Right kidney (tissue), 9 donors: ENCODE measurements at places on chromosomes 2 and 18.

GRCh38 chr2:29066997-29067605 lies 7.2 kb downstream of the PCARE start:
- no peak for DNase-seq

- DNase-seq: peak; percentile 12
These were observed 61.0 kb upstream of the GPR45 start for GRCh38 chr2:105180491-105180972.

DNA sequence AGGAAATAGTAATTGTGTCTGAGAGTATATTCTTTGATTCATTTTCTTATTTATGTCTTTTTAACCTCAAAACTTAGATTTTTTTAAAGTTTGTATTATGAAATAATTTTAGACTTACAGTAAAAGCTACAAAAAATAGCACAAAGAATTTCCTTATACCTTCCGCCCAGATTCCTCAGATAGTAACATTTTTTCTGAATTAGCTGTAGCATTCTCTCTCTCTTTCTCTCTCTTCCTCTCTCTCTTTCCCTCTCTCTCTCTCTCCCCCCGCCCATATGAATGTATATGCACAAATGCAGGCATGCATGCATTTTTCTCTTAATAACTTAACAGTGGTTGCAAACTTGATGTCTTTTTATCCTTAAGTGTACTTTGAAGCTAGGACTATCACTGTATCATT lies 361.1 kb upstream of the NRP2 start:
- DNase-seq: no peak

- DNase-seq: no peak
These were observed 39.1 kb upstream of the CPS1 start for GRCh38 chr2:210517264-210517663.

DNA sequence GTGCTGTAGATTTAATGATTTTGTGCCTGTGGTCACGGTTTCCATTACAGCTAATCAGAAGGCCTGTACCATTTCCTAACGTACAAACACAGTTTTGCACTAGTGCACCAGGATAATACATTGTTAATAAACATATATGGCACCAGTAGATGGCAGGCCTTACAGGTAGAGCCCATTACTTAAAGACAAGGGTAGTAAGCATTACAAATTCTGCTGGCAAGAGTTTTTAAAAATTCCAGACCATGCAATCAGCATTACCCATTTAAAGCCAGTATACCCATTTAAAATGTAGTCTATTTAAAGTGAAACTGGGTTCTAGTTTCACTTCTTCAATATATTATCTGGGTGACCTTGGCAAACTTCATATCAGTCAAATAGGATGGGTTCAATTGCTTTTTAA lies 224.2 kb downstream of the NUP35 start:
- DNase-seq: no peak

- no peak for DNase-seq
These were observed 124.2 kb downstream of the NEDD4L start for GRCh38 chr18:58168221-58168620.

DNA sequence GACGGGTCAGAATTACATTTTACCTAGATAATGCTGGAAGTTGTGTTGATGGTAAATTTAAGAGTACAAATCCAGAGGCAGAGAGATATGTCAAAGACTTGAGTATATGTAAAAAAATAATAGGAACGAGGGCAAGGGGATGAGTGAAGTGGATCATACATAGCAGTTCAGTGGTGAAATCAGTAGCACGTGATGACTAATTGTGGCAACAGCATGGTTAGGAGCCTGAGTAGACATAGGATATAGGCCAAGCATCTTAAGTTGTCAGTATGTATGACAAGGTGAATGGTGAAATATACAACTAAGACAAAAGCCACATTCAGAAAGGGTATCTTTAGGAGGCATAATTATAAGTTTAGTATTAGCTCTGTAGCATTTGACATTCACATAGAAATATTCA lies 826.5 kb upstream of the PIK3C3 start:
- no peak for DNase-seq

- DNase-seq: no peak
These were observed 100.7 kb downstream of the GALNT13 start for GRCh38 chr2:153972412-153972811.

DNA sequence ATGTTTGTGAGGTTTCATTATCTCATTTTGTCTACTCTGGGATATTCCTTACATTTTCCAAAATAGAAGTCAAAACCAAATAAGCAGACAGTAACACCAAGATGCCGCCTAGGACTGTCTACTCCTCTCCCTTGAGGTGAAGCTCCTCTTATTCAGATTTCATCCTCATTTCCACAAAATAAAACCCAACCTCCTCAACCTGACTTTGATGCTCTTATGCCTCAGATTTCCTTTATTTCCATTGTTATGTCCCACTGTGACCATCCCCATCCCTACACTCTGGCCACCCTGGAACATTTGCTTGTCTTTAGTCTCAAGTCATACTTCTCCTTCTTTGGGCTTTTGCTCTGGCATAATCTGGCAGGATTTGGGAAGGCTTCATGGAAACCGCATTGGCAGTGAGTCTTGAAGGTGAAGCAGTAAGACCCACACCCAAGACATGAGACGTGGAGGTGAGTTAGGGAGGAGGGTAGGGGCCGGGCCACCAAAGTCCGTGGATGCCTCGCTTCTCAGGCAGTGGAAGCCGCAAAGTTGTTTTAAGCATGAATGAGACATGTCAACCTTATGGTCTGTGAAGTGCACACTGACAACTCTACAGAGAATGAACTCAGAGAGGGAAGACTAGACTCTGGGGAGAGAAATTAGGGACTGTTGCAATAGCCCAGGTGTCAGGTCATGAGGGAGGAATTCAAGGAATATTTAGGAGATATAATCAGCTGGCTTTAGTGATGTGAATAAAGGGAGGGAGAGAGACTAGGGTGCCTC lies 63.6 kb downstream of the DDX1 start:
- no peak for DNase-seq

GRCh38 chr2:100610381-100610831 lies 47.6 kb downstream of the PDCL3 start:
- peak; percentile 50 for DNase-seq

DNA sequence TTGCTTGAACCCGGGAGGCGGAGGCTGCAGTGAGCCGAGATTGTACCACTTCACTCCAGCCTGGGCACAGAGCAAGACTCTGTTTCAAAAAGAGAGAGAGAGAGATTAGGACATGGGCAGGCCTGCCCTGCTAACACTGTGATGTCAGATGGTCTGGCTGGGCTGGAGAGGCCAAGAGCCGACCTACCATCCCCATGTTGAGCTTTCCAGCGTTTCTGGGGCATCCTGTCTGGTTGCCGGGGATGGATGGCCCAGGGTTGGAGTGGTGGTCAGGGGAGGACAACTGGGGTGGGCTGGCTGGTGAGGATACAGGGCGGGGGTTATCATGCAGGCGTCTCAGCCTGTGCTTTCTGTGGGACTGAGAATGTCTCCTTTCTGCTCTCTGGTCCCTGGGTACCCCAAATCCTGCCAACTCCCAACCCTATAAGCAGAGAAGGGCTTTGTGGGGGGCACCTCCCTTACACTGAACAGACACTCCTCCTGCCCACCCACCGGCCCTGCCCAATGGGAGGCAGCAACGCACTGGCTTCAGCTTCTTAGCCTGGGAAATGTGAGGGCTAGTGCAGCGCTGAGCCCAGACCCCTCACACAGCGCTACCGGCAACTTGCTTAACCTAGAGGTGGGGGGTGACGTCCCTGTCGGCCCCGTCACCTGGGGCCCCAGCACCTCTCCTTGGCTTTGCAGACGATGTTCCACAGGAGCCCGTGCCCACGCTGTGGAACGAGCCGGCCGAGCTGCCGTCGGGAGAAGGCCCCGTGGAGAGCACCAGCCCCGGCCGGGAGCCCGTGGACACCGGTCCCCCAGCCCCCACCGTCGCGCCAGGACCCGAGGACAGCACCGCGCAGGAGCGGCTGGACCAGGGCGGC lies 5.4 kb downstream of the SNORC start:
- DNase-seq: peak; percentile 55

DNA sequence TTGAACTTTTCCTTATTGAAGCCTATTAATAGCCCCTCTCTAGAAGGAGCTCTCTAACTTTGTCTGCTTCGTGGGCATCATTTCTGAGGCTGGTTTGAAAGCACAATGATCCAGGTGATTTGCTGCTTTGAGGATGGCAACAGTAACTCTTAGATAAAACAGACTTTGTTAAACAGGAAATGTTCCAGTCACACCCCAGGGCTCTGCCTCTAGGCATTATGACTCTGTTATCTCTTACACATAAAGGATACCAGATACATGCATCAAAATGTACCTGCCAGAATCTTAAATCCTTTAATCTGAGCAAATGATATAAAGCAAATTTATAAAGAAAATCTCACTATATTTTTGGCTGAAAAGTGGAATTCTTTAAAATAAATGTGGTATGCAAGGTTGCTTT lies 52.3 kb downstream of the GAD1 start:
- no peak for DNase-seq

DNA sequence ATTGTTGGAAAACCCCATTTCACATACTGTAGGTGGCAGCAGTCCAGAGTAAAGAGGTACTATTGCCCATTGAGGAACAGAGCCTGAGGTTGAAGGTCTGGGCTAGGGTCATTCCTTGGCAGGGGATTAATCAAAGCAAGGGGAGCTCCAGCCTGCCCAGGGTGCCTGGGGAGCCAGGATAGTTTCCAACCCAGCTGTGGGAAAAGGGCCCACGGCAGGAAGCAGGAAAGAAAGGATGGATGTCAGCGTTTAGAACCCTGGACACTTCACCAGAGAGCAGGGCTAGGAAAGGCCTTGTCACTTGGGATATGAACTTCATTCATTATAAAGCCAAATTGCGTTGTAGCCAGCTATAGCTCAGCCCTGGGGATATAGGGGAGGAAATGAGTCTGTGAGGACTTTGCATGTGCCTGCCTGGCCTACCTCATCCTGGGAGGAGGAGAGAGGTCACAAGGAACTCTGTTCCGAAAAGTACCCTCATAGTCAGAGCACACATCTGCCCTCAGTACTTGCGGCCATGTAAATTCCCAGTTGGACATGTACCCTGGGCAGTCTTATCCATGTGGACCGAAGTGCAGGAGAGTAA lies 140.2 kb upstream of the COPS8 start:
- no peak for DNase-seq

- DNase-seq: no peak
These were observed 151.5 kb downstream of the INO80D start for GRCh38 chr2:205934443-205934842.

- no peak for DNase-seq
These were observed 860.8 kb upstream of the ACVR2A start for GRCh38 chr2:146984014-146984413.

DNA sequence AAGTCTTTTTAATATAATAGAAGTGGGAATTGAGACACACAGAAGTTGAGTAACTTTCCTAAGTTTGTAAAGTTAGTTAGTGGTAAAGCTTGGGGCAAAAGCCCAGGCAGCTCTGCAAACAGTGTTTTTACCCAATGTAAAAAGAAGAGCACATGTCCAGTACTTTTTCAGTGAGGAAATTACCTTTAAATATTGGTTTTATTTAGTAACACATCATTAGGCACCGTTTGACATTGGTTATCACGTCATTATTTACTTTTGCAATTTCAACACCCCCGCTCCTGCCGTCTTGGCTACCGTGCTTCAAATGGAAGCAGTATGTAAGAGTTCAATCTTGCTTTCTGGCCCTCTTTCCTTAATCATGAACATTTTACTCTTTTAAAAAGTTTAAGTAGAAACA lies 807.9 kb downstream of the EPHA4 start:
- no peak for DNase-seq

GRCh38 chr2:109139865-109140396 lies 10.9 kb downstream of the SH3RF3 start:
- DNase-seq: no peak

DNA sequence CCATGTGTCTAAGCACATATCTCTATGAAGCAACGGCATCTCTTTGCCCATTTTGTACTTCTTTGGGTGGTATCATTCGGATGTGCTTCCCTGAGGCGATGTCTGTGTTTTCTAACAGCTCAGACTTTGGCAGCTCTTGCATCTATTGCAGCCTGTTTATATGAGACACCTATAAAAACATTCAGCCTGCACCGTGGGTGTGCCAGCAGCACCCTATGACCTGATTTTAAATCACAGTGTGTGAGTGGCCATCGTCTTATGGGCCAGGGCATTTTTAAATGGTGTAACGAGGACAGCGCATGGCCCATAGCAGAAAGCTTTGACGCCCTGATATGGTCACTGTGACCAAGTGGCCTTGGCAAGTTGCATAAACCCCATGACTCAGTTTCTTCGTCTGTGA lies 12.9 kb downstream of the NPAS2 start:
- DNase-seq: no peak

DNA sequence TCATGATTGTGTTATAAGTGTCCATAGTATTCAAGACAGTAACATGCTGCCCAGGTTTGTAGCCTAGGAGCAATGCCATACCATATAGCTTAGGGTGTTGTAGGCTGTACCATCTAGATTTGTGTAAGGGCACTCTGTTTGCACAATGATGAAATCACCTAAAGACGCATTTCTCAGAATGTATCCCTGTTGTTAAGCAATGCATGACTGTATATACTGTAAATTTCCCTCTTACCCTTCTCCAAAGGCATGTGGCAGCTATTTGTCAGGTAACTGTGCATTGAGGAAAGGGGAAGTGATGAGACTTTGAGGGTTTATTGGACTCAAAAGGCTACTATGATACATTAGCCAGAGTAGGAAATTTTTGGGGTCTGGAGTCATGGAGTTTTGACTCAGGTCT lies 180.8 kb downstream of the VAPA start:
- no peak for DNase-seq

- DNase-seq: no peak
These were observed 480.9 kb downstream of the TXNL1 start for GRCh38 chr18:56157541-56157940.

DNA sequence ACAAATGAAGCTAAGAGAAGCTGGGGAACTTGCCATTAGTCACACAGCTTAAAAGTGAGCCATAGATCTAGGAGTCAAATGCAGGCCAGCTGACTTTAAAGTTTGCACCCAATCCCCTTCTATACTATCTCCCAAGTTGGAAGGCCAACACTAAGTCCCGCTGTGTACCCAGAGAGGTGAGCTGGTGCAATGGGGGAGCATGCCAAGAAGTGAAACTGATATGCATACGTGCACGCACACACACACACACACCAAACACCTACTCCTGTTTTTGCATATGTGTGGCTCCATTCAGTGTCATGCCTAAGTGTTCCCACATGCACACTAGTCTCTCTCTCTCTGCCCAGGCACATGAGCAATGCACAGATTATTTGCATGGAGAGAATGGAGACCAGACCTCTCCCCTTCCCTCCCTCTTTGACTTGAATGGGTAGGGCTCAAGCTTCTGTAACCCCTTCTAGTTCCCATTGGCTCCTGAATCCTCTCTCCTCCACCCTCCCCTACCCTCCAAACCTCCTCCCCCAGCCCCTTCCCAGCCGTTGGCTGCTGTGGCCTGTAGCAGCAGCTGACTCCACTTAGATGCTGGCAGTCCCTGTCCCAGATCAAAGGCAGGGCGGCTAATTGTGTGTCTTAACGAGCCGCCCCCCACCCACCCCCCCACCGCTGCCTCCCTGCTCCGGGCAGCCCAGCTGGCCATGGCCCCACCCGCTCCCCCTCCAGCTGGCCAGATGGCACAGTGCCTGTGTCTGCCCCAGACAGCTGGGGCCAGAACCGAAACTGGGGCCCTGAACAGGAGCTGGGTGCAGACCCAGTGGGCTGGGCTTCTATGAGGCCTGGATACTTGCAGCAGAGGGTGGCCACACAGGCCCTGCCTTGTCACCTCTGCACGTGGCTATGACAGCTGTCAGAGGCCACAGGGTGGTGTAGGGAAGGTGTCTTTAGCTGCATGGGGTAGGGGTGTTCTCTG lies 5.6 kb downstream of the WNT10A start:
- no peak for DNase-seq
